ENCODE measurements at places on chromosomes 3 and 15.

DNA sequence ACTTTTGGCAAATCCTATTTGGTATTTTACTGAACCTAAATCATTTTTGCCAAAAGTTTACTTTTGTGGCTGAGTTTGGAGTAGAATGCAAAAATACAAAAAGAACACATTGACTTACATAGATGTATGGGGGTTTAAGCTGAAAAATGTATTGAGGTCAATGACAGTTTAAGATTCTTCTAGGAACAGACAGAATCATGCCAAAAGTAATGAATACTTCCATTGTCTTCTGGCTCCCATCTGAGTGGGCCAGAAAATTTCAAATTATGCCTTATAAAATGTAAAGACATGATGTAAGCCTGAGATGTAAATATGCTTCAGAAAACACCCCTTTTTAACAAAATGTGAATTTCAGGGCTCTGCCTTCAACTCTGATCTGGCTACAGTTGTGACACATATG lies 375.1 kb upstream of the DPH6 start:
- DNase-seq = no peak

- no peak for DNase-seq
Observed at GRCh38 chr3:53700441-53700840, 145.8 kb downstream of the CHDH start.

GRCh38 chr3:51434746-51435327 lies 43.8 kb downstream of the RBM15B start:
- DNase-seq = peak; percentile 52

DNA sequence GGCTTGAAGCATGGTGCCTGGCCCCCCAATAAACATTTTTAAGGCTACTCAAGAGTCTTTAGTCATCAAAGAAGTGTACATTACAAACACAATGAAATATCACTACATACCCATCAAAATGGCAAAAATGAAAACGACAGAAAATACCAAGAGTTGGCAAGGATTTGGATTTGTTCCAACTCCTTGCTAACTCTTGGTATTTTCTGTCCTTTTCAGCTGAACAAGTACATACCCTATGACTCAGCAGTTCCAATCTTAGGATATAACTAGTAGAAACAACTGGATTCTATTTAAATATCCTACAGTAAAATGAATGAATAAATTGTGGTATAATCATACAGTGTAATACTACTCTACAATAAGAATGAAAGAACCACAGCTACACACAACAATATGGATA lies 25.1 kb upstream of the GABPB1 start:
- no peak for DNase-seq

DNA sequence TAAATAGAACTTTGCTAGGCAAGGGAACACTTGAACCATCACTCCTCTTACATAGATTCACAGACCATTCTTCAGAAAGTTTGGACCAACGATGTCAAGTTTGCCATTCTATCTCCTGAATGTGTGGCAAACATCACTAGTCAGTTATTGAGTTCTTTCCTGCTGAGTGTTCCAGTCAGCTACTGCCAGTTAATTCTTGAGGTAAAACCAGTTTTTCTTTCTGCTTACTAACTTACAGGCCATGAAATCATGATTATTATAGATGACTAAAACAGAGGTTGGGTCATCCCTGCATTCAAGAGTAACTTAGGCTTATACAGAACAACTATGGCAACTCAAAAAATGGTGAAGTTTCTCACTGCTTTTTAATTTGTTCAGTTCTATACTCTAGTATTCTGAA lies 88.2 kb downstream of the AP4E1 start:
- no peak for DNase-seq

DNA sequence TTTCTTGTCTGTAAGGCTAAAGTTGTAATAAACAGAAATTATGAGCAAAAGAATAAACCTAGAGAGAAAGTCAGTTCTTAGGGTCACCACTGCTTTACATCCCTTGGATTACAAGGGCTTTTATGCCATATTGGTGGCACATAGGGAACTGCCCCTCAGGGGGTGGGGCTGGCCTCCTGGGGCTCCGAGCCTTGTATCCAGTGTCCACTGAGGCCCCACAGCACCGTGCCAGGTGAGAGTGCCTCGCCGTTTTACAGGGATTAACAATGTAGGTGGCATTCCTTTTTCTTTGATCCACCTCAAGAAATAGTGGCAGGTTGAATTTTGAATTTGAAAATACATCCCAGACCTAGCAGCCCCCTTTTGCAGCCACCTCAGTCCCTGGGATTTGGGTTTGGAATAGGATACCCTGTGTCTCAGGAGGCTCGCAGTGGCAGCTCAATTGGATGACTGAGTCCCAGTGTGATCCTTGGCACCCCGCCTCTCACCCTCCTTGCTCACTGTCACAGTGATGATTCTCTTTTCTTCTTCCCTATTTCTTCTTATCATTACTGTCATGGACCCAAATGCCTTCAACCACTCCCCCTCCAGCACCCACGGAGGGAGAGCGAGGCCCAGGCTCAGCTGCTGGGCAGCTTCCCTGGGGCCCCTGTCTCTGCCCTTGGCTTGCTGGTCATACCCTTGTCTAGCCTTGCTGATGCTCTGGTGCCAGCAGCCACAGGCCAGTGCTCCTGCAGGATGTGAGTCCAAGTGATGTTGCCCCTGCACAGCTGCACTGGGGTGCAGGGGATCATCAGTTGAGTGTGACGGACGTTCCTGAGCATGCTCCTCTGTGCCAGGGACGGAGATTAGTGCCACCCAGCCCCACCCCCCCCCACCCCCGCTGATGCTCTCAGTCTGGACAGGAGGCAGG lies 137.9 kb downstream of the DNAJB8 start:
- no peak for DNase-seq

- no peak for DNase-seq
Observed at GRCh38 chr3:63477494-63478129, 174.9 kb upstream of the SNTN start.

DNA sequence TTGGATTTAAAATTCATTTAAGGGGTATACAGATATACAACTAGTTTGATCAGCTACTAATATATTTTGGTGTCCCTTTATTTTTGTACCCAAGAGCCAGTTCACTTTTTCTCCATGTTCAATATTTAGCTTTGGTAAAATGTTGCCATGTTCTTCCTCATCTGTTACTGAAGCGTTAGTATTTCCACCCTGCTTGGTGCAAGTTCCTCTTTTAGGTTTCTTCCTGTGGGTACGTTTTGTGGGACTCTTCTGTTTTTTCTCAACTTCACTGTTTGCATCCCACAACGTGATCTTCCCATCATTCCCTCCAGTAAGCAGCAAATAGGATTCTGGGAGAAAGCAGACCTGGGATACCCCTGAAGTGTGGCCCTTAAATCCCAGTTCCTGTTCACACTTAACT lies 14.1 kb downstream of the WDR53 start:
- DNase-seq = peak; percentile 27

- DNase-seq = no peak
Observed at GRCh38 chr15:90552162-90552928, 22.6 kb downstream of the CRTC3 start.

DNA sequence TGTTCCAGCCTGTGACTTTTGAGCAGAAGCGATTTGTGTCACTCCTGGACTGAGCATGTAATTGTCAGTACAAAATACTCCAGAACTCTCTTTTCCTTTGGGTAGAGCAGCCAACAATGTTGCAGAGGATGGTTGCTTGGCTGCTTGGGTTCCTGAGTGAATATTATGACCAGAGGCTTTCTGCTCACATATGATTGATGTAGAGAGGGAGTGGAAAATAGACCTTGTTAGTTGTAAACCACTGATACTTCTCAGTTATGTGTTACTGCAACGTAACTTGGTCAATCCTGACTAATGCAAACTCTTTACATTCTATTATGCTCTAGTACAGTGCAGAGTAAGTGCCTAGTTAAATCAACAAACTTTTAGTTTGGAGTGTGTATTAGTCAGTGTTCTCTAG lies 322.6 kb upstream of the KCNH8 start:
- no peak for DNase-seq

GRCh38 chr3:102511168-102511567 lies 76.4 kb downstream of the ZPLD1 start:
- DNase-seq = no peak

DNA sequence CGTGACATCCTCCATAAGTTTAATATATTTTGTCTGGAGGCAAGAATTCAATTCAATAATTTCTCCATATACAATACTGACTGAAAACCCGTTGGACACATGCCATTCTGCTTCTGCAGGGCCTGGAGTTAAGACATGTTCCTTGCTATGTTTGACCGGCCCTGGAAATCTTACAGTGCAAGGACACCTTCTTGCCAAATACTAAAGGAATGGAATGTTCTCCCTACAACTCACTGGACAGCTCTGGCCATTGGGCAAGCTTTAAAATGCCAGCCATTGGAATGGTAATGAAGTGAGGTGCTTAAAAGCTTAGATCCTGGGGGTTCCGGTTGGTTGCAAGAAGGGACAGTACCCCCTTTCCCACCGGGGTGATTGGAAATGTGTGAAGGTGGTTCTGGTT lies 329.8 kb upstream of the PROK2 start:
- no peak for DNase-seq

- DNase-seq = no peak
Observed at GRCh38 chr3:188707381-188708288, 464.1 kb upstream of the TPRG1 start.

GRCh38 chr3:43019006-43019809 lies 40.1 kb downstream of the GASK1A start:
- DNase-seq = no peak

DNA sequence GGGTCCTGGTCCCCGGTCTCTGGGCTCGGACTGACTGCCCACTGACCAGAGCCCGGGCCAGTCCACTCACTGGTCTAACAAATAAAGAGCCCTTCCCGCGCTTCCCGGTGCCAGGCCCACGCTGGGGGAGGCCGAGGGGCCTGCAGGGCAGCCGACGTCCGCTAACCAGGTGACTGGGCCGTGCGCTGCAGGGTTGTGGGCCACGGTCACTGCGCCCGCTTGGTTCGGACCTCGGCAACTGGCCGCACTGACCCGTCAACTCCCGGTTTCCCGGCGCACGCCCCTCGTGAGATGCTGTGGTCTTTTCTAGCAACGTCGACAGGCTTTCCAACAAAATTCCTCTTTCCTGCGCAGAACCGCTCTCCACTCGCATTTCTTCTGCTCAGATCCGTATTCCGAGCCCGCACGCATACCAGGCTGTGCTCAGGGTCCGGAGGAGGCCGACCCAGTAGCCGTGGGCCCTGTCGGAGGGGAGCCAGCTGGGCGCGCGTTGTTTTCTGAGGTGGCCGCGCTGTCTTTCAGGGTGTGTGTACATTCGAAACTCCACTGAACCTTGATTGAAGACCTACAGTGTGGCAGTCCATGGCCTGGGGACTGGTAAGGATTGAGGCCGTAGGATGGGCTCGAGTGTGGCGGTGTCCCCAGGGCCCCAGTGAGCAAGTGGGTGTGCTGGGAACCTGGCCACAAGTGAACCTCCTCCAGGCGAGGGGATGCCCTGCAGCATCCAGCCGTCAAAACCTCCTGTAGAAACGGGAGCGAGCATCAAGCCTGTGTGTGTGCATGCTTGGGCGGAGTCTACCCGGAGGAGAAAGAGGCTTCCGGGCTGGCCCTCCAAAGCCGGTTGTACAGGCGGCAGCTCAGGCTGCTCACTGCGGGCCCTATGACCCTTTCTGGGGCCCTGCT lies 875 bp upstream of the NT5DC2 start:
- DNase-seq = peak; percentile 1

DNA sequence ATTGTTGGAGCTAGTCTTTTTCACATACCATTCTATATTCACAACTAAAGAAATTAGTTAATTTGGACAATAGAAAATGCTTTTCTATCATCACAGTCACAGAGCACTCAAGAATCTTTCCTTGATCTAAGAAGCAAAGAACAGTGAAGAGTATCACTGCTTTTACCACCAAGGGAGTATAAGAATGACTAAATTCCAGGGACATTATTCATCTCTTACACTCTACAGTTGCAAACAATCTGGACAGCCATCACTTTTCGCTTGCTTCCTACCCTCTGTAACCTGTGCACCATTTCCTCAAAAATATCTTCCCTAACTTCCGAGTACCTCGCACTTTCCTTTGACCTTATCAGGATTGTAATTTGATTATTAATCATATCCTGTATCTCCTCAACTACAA lies 359.5 kb upstream of the TMCO5A start:
- DNase-seq = no peak
